Activated CD8-positive, alpha-beta T cell treated with anti-CD3 and anti-CD28 coated beads for 36 hours (primary cell): ENCODE measurements at places on chromosomes 6 and 20.

DNA sequence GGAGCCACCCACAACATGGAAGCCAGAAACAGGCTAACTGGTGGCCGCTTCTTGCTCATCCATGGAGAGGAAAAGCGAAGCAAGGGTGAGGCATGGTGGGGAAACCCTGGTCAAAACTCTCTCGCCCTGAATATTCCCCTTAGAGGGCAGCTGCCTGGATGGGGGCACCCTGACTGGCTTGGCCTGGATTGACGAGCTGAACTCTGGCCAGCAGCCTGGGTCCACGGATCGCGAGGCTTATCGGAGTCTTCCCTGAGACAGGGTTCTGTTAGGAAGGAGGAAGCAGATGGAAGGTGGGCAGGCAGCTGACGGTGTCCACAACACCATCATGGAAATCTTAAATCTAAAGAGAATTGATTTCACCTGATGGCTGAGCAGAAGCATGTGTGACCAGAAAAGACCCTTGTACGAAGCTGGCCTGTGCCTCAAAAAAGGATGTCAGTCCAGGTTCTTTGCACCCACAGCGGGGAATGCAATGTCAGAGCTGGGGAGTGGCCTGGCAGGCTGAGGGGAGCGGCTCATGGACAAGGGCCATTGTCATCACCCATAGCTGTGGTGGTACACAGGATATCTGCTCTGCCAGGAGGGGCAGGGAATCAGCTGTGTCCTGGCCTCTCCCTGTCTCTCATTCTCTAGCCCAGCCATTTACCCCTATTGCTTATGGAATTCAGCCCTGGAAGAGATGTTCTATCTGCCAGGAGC, 109.4 kb upstream of the SNX9 start:
- DNase-seq, result no peak

DNA sequence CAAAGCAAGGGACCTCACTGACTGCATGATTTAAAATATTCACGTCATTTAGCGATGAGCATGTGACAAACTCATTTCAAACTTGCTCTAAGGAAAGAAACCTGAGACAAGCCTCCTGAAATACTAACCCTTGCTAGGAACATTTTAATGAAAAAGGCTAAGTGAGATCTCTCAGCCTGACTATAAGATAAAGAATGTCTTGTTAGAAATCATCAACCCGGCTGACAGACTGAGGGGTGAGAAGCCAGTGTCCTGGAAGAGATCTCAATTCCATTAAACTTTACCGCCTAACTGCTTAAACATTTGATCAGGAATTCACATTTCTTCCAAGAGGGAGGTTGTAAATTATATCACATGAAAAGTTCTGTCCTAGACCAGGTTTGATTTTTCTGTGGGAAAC, 274.8 kb upstream of the EXOC2 start:
- DNase-seq, result no peak

DNA sequence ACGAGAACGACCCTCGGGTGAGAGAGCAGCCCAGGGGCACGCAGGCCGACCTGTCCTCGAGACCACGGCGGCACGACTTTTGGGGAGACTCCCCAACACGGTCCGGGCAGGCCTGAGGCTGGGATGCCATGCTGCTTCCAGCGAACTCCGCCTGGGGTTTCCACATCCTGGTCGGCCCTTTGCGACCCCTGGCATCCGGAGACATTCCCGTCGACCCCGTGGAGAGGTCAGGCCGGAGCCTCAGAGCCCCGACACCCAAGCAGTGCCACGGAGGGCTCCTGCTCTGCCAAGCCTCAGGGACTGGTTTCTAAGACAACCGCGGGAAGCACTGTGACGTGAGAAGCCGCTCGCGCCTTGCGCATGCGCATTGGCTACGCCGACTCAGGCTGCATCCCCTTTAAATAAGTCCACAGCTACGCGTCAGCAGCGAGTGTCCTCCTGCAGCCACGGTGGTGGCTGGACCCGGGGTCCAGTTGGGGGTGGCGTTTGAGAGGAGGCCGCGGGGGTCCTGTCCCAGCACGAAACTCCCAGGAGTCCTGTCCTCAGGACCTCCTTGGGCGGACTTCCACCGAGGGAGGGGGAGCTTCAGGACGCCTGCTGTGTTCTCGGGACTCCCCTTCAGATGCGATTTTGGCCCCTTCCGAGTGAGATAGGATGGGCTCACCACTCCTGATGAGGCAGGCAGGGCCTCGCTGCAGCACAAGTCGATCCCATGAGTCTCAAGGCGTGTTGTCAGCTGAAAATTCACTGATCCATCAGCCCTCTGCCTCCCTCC, 1089.3 kb upstream of the DEFB115 start:
- no peak for DNase-seq

DNA sequence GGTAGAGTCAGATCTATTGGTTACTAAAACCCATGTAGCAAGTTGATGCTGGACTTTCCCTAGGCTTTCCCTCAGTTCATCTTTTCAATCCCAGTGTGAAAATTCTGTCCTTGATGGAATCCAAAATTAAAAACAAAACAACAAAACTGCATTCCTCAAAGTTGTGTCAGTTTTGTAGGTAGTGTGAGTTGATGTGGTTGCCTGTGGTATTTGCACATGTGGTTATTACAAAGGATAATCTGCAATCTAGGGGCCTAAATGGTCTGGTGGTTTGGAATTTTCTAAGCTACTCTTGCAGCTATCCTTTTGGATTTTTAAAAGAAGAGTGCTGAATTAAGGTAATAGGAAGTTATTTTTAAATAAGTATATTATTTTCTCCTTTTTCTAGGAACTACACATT, 132.2 kb upstream of the SCGN start:
- DNase-seq, result no peak

GRCh38 chr20:1414982-1415381, 22.1 kb upstream of the FKBP1A start:
- DNase-seq, result no peak

DNA sequence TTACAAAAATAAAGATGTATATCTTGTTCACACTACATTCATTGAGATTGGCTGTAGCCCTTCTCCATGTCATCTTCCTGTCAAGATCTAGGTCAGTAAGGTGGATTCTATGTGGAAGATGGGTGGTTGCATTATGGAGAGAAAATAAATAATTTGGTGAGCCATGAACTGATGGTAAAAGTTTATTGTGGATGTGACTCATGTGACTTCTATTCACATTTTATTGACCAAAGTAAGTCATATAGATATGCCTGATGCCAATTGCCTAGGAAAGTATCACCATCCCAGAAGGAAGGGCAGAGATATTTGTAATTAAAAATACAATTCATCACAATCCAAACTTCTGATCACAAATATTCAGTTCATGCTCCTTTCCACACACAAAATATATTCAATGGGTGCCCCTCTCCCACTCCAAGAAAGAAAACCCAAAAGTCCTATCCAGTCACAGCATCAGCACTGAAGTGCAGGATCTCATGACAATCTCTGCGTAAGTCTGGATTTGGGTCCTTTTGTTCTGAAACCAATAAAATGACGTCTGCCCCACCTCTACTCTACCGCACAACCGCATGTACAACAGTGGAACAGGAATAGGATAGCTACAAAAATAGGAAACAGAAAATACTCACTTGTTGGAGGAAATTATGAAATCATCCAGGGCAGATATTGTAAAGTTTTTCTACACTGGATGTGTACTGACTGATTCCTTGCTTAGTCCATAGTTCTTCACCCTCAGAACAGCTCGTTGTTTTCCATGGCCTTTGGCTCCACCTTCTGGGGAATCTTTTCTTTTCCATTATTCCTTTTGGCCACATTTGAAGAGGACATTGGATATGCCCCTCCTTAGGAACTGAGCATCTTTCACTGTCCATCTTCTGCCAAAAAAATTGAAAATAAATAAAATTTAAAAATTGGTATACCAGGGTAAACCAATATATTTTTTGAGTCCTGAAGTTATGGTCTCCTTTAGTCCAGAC, 16.1 kb upstream of the SLC17A3 start:
- no peak for DNase-seq

GRCh38 chr6:63615590-63615989, 20.0 kb upstream of the PHF3 start:
- DNase-seq, result no peak
